Activated naive CD8-positive, alpha-beta T cell treated with anti-CD3 and anti-CD28 coated beads for 36 hours (primary cell): ENCODE measurements at places on chromosomes 4 and X. TPM values are rescaled to one million over a fixed set of nuclear protein-coding genes. Genes with fewer than 3 reads are reported as not detected.

GRCh38 chr4:56185901-56186300, 201.4 kb downstream of the AASDH start:
- no peak for DNase-seq

GLRA3 gene
- total RNA-seq, result not detected

DNA sequence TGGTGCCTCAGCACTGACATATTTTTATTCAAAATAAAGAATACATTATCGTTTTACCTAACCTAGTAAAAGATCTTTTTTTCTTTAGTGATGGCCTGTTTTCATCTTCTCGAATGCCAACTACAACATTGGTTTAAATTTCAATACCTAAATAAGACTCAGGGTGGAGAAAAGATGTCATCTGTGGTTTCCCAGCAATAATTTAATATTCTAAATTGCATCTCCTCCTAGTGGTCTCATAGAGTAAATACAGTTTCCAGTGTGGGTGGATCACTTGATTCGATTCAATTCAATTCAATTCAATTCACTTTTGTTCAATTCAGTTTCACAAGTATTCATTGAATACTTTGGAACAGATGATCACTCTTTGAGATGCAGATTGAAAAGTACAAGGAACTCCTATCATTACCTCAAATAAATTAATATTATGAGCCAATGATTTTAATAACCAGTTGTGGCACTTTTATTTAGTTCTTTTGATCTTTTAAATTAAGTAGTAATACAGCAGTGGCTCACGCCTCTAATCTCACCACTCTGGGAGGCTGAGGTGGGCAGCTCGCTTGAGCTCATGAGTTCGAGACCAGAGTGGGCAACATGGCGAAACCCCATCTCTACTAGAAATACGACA, 427.2 kb downstream of the FAT4 start:
- no peak for DNase-seq

DNA sequence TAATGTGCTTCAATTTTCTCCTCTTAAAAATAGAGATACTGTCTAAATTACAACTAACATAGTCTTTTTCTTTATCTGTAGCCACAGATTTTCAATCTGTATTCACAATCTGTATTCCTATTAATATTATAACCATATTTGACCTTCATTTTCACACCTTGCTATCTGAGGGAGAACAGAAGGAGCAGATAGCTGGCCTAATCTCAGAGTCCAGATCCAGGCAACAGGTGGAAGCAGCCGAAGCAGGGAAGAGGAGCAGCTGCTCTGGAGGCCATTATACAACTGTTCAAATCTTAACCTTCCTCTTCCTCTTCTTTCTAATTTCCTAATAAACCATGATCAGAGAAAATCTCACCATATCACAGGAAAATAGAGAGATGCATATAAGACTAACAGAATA, 14.2 kb downstream of the SEPSECS start:
- DNase-seq, result no peak

DNA sequence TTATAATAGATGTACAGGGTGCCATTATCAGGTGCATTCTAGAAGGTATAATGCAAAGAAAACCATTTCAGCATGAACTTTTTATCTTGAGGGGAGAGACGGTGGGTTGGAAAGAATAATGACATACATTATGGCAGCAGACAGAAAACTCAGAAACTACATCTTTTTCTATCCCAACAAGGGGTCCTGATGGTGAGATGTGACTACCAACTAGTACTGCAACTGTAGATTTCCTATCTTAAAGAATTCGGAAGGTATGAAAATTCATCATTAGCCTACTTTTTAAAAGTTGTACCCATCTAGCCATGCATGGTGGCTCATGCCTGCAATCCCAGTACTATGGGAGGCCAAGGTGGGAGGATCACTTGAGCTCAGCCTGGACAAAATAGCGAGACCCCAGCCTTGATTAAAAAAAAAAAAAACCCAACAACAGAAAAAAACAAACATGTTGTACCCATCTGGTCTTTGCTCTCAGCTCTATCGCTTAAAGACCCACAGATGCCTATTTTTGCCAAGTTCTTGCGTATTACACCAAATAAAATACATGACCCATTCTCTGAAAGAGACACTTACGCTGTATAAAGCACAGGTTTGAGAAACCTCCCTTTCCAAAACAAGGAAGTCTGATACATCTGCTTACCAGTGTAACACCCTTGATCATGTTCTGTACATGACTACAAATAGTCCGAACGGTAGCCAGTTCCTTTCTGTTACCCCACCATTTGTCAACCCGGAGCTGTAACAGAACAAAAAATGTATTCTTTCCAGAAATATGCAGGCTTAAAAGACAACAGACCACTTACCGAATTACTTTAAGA, 1.6 kb downstream of the RPL9 start:
- no peak for DNase-seq

- no peak for DNase-seq
Measured at GRCh38 chr4:113563691-113564378, 197.7 kb downstream of the CAMK2D start.

GYG2 gene
- not detected for total RNA-seq

SMPX gene
- total RNA-seq, result not detected

DNA sequence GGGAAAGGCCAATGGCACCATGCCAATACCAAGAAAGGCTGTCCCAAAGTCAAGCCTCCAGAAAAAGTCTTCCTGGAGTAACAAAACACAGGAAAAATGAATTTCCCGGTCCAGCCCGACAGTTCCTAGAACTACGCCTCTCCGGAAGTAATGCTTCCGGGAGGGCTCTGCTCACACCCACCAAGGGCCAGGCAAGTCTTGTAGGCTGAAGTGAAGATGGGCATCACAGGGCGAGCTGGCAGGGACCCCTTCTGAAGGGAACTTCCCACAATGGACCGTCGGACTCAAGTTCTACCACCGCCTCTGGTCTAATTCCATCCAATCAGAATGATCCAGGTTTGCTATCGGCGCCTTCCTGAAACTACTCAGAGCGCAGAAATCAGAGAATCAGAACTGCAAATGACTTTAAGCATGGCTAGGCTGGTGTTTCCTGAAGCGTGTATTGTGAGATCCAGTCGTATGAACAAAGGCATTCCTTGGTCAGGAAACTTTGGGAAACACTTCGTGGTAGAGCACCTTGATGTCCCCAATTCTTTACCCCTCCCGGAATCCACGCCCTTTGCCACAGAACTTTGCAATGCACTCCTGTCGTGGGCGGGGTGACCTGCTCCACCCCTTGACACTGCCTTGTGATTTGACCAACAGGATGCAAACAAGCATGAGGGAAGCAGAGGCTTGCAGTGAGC, 127.8 kb downstream of the BCOR start:
- no peak for DNase-seq

AMBN gene
- not detected for total RNA-seq

GRCh38 chrX:23900220-23900797, 7.4 kb downstream of the APOO start:
- DNase-seq, result no peak

GRCh38 chrX:110026099-110026844, 23.4 kb downstream of the TMEM164 start:
- DNase-seq, result no peak

- DNase-seq, result no peak
Measured at GRCh38 chr4:21716531-21716930, 232.0 kb downstream of the KCNIP4 start.

- DNase-seq, result no peak
Measured at GRCh38 chr4:105989485-105990242, 94.4 kb downstream of the NPNT start.

- DNase-seq, result no peak
Measured at GRCh38 chrX:34487364-34487763, 169.7 kb downstream of the TMEM47 start.

EVC gene
- total RNA-seq, result 0.08 TPM

PPEF2 gene
- not detected for total RNA-seq

NRK gene
- total RNA-seq, result not detected

GRCh38 chr4:147865926-147866325, 134.0 kb downstream of the ARHGAP10 start:
- no peak for DNase-seq

DNA sequence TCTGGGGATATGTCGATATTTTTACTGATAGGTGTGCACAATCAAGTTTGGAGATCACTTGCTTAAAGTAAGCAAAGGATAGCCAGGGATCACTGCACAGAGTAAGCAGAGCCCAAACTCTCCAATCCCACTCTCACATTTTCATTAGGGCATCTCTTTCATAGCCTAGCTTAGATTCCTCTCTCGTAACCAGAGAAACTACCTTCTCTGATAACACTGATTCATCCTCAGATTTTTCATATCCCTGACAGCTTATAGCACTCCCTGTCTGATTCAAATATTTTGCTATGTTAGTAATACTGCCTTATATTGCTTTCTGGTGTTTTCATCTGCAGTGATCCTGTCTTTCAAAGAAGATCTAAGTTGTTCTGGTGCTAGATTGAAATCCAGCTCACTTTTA, 123.7 kb downstream of the CBLL2 start:
- no peak for DNase-seq

MAGEE1 gene
- total RNA-seq, result 5.3 TPM

GRCh38 chr4:42142591-42142990, 9.9 kb downstream of the BEND4 start:
- DNase-seq, result no peak

N4BP2 gene
- 21.9 TPM for total RNA-seq

DNA sequence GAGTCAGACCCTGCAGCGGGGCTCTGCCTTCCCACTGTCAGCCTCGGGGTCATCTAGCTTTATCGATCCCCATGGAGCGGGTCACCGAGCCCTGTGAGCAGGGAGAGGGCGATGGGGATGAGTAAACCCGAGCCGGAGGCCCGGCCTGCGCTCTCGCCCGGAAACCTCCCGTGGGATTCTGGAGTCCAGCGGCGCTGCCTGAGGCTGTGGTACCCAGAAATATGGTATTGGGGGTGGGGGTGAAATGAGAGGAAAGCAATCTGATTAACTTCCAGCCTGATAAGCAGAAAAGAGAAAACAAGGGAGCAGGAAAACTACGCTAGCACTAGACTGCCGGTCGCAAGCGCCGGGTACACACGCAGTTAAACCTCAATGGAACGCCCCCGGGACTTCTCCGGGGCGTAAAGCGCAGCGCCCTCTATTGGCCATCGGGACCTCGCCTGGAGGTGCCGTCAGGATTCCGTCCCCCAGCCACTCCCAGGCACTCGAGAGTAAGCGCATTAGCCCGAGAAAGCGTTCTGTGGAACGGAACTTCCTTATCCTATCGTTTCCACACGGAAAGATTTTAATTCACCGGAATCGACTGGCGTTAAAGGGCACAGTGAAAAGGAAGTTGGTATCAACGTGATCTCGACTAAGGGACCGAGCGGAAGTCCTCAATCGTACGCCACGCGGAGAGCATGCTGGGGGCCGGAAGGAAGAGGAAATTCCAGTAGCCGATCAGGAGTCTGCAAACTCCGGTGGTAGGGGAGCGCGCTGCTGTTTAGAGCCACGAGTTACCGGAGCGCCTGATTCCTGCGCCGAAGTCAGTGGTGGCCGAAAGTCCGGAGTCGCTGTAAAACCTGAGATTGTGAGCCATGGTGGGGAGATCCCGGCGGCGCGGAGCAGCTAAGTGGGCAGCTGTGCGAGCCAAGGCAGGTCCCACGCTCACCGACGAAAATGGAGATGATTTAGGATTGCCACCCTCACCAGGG, at the start of gene UTP3:
Gene UTP3 (plus strand): TSS at position 712 of the 974 bp plus-strand sequence. CDS start 146 bp downstream, at position 858.
- DNase-seq, result peak; percentile 94

PIN4 gene
- total RNA-seq, result 6.2 TPM

- DNase-seq, result no peak
Measured at GRCh38 chrX:69618803-69619202, 2.9 kb downstream of the EDA start.

DNA sequence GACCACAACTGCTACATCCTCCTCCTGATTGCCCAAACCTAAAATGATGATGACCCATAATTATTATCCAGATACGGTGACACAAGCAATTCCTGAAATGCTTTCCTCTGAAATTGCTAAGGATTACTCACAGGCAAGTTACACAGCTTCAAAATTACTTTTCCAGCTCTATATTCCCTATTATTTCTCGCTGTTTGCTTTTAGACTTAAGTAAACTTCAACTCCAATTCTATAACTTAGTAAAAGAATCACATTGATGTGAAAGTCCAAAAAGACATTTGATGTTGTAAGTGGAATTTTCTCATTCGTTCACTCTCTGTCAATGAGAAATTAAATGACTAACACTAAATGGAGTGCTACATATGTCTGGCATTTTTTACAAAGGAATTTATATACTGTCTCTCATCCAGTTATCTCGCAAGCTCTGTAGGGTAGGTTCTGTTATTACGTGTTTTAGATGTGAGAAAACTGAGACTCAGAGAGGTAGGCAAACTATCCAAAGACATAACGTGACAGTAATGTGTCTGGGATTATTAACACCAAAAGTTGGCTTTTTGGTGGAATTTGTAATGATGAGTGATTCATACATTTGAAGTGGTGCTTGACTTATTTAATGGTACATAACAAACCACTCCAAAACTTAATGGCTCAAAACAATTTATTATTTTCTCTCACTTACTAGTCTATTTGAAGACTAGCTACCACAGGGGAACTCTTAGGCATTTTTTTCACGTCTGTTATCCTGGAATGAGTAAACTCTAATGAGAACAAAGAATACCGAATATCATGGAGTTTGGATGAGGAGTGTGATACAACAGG, 31.5 kb downstream of the PALLD start:
- DNase-seq, result no peak
